ENCODE measurements at places on chromosomes 7 and 10. TPM values are rescaled to one million over a fixed set of nuclear protein-coding genes. Genes with fewer than 3 reads are reported as not detected.

The CAMK1D gene
- total RNA-seq: 2.1 TPM

The ENKUR gene
- 0.52 TPM for total RNA-seq

The CALD1 gene
- 89.8 TPM for total RNA-seq

The ASB13 gene
- 10.4 TPM for total RNA-seq

The GCK gene
- 2.1 TPM for total RNA-seq

The UCMA gene
- 1.6 TPM for total RNA-seq

The CYP26C1 gene
- not detected for total RNA-seq

The CYP51A1 gene
- 68.9 TPM for total RNA-seq

The MOSPD3 gene
- 2.6 TPM for total RNA-seq

The SPDYE1 gene
- total RNA-seq: not detected

The CC2D2B gene
- 1.6 TPM for total RNA-seq

The TRIM74 gene
- not detected for total RNA-seq

The LLCFC1 gene
- total RNA-seq: not detected

The PRLHR gene
- total RNA-seq: not detected
